ENCODE measurements at places on chromosomes 13 and 19. TPM values are rescaled to one million over a fixed set of nuclear protein-coding genes. Genes with fewer than 3 reads are reported as not detected.

Gene RUBCNL
- total RNA-seq, result 10.3 TPM

DNA sequence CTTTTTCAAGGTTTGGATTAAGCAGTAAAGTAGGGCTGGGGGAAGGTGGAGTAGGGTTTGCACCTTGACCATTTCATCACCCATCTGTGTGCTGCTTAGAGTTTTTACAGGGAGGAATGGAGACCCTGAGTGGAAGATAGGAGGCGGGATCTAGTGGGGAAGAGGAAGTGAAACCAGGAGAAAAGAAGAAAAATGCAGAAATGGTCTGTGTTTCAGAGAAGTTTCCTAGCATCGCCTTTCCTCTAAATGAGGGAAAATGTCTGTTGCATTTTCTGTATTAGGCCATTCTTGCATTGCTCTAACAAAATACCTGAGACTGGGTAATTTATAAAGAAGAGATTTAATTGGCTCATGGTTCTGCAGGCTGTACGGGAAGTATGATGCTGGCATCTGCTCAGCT, 64.1 kb downstream of the TPT1 start:
- no peak for DNase-seq

Gene HIF3A
- total RNA-seq, result 115 TPM

Gene UPK1A
- not detected for total RNA-seq

DNA sequence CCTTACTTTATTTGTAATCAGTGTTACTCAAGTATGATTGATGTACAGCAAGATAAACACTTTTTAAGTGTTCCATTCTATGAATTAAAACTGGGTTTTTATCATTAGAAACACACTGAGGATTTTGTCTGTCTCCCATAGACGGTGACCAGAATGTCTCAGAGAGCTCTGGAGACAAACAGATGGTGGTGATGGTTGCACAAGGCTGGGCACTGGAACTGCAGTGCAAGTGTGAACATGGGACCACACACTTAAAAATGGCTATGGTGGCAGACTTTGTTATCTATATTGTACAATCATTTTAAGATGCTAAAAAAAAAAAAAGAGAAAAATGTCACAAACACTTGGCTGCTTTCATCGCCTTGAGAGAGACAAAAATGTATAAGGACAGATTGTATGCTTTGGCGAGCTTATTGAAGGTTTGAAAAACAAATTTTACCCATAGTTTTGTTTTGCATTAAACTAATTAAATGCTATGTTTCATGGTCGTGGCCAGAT, 273.0 kb downstream of the SHISA2 start:
- DNase-seq, result no peak
